ENCODE measurements at places on chromosomes 2 and 18.

DNA sequence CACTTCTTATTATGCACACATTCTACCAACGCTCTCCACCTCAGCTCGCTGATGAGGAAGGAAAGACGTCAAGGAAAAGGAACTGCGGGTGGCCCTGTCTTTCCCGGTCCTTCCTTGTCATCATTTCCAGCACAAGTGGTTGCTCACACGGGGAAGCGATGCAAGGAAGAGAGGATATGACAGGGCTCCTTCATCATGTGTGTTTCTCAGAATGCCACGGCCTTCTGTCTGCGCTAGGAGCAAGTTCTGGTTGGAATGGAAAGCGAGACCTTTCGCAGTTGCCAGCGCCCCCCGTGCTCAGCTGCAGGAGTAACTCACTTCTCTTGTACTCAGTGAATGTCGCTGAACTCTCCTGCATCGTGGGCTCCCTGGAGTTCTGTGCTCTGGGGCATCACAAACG, 191.8 kb upstream of the GLI2 start:
- no peak for DNase-seq

DNA sequence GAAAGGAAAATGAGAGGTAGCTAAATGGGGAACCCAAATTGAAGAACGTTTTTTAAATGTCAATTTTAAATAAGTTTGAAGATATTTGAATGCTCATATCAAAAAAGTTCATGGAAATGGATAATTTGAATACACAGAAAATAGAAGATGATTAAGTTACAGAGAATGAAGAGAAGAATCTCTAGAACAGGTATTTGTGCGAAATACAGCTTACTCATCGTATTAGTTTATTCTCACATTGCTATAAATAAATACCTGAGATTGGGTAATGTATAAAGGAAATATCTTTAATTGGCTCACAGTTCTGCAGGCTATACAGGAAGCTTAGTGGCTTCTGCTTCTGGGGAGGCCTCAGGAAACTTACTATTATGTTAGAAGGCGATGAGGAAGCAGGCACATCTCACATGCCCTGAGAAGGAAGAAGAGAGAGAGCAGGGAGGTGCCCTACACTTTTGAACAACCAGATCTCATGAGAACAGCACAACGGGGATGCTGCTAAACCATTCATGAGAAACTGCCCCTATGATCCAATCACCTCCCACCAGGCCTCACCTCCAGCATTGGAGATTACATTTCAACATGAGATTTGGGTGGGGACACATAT, 89.7 kb upstream of the DTNA start:
- no peak for DNase-seq

- no peak for DNase-seq
These were observed 110.4 kb upstream of the VRK2 start for GRCh38 chr2:57936216-57936615.

DNA sequence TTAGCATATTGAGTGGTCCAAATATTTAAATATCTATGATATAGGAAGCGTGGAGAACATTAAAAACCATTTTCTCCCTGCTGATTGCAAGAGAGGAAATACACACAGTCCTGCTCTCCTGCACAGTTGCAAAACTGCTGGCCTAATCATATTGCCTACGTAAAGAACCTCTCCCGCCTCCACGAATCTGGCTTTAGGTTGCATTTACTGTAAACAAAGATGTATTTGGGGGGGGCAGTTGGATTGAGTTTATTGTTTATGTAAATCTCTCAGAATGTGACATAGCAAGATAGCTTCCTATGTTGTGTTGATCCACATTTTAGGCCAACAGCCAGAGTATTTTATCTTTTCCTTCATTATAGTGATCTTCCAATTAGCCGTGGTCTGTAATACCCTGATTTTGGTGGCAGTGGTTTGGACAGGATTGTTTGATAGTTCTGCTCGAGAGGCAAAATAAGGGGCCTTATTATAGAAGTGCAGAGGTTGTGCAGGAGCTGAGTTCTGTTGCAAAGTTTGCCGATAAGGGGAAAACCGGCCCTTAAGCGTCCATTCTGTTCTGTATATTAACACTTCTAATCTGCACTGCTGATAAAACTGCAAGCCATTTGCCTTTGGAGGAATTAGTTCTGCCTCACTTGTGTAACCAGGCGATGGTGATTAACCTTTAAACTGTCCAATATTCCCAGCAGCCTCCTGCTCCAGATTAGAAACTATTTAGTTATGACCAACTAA, 101.6 kb upstream of the SIX3 start:
- DNase-seq = no peak

GRCh38 chr2:29487967-29488555, 372.8 kb downstream of the CLIP4 start:
- DNase-seq = no peak

GRCh38 chr2:105498281-105498846, 99.5 kb upstream of the FHL2 start:
- DNase-seq = no peak

DNA sequence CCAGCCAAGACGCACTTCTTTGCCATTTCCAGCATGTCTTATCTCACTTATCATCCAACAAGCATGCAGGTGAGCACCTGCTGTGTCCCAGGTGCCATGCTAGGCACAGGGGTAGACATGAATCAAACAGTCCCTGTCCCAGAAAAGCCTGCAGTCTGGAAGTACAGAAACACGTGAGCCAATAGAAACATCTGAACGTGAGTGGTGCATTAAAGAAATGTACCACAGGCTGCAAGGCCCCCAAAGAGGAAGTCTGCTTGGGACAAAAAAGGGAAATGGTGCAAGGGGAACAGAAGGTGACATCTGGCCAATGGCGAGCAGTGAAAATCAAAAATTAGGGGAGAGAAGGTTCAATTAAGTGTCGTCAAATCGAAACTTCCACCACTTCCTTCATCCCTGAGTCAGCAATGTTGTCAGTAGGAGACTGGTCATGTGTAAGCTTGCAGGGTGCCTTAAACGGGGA, 17.6 kb upstream of the TMEM247 start:
- no peak for DNase-seq

DNA sequence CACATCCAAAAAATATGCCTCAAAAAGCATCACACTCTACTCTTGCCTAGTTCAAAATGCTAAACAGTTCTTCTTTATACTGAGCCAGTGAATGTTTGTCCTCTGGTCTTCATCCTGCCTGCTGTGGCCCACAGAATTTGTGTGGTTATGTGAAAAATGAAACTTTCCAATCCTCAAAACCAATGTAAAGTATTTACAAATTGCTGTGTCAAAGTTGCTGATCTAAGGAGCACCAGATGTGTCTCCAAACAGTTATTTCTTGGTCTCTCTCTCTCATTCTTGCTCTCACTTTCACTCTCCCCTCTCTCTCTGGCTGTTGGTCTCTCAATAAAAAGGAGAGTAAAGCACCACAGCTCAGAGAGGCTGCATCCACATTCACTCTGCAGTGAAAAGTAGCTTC, 23.0 kb downstream of the EPHA4 start:
- DNase-seq = no peak

- DNase-seq = no peak
These were observed 273.2 kb upstream of the RGPD4 start for GRCh38 chr2:107553539-107553938.

DNA sequence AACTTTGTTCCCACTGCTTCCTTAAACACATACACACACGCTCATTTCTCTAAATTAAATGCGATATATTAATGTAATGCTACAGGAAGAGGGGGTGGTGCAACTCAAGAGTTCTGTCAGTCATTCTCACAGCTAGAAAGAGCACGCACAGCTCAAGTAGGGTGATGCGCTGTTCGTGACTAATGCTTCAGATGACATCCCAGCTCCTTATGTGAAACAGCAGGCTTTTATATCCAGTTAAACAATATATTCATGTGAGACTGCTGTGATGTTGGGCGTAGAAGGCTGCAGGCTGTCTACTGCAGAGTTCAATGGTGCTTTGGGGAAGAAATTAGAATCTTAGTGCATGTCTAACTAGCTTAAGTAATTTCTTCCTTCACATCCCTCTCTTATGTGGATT, 912.6 kb upstream of the FSHR start:
- no peak for DNase-seq

GRCh38 chr2:55137024-55137958, 87.0 kb upstream of the RTN4 start:
- DNase-seq = no peak

GRCh38 chr2:109690822-109691541, 76.8 kb downstream of the SOWAHC start:
- no peak for DNase-seq

- DNase-seq = no peak
These were observed 1287.5 kb upstream of the NXPH2 start for GRCh38 chr2:140067661-140068060.

DNA sequence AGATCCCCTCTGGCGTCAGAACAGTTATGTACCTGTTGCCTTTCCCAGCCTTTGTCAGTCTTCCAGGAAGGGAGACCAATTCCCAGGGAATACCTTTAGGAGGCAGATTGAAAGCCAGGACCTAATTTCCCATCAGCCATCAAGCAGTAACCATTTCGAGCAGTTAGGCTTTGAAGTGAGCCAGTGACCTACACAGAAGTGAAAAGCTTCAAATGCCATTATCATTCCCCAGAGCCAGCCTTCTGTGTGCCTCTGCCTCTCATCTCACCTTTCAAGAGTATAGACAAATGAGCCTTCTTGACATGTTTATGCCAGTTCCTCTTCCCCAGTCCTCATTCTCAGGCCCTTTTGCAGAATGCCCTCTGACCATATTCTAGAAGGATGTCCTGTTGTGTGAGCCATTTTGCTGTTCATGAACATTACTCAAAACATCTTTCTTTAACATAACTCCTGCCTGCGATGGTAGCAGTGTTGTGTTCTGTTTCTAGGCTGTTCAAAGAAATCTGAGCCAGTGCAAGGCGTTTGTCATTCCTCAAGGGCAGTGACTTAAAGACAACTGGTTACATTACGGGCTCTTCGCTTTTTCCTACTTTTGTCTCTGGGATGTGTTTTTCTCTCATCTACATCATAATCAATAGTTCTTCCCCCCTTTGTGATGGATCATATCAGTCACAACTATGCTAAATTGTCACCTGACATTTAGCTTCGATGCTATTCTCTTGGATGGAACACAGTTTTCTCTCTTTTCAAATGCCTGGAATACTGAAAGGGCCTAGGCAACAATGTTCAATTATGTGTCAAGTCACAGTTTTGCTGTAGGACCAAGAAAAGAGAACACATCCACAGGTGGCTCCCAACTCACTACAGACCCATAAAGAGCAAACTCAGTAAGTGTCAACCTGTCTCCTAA, 138.6 kb downstream of the ALK start:
- DNase-seq = no peak

DNA sequence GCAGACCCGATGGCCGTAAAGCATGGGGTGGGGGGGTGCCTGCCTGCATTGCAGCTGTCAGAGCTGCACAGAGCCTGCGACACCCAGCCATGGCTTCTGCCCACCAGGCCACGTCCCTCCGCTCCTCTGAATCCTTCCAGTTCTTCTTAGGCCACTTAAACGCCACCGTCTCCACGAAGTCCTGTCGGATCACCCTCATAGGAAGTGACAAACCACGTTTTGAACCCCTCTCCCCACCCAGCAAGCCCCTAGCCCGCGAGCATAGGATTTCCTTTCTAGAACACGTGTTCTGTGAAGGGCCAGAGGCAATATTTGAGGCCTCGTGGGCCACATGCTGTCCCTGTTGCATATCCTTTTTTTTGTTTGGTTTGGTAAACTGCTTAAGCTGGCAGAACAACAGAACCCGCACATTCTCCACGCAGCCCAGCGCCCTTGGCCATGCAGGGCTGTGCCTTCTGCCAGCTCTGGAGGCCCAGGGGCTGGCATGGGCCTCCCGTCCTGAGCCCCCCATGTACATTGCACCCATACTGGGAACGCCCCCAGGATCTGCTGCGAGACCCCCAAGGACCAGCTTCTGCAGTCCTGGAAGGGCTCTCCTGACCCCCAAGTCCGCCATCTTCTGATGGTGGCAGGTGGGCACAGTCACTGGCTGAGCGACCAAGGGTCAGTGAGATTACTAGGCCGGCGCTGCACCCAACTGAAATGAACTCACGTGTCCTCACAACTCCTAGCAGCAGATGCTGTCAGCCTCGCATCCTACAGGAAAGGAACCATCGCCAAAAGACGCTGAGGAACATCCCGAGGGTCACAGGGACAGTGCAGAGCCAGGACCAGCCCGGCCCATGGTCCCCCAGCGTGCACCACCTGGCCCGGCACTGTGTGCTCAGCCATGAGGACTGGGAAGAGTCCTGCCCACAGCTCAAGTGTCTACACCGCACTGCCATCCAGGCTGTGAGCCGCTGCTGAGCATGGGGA, 35.1 kb downstream of the ADI1 start:
- no peak for DNase-seq

DNA sequence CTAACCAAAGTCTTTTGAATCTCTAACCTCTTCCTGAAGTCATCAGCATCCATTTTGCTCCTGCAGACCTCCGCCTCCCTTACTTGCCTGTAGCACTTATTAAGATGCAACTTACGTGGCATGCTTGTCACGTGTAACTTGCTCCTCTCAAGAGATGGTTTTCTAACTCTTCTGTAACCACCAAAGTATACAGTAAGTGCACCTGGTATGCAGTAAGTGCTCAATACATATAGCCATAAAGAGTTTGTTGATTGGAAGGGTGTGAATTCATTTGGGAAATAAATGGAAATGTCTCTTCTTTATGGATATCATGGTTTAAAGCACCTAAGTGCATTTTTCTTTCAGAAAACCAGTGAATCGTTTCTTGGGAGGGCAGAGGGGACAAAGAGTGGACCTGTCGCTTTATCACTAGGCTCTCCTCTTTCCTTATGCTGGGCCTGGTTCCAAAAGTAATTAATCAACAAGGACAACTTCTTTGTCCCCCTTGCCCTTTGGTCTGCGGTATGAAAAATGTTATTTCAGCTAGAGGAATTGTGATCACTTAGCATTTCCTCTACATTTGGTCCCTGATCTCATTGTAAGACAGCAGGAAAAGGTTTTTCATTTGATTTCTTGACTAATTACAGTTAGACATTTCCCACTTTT, 370.0 kb upstream of the SPRED2 start:
- DNase-seq = no peak

GRCh38 chr2:88658881-88659537, 31.7 kb upstream of the EIF2AK3 start:
- no peak for DNase-seq

DNA sequence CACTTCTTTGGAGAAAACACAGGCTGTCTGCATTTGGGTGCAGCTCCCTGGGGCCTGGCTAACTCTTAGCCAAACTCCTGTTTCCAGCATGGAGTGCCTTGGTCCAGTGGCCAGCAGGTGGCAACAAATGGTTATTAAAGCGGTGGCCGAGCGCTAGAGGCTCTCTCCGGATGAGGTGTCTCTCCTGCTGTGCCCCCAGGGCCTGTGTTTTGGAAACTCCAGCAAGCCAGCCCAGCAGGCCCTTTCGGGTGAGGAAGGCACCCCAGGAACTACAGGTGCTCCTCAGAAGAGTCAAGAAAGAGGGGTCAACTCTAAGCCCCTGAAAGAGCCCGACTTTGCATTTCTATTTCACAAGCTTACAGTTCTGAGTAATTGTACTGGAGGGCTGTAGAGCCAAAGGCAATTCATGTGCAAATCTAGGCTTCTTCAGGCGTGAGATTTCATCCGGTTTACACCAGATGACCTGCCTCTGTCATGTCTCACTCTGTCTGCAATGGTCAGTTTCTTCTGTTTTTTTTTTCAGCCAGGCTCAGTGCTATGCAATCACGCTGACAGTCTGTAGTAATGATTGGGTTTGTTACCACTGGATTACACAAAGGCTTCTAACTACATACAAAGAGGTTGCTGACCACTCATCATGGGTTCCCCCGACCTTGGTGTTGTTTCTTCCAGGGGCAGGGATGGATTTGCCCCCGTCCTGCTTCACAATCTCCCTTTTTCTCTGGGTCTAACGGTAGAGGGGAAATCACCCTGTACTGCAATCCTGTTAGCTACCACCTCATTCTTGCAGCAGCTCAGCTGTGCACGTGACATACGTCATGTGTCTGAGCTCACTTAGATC, 7.6 kb upstream of the CHRNA1 start:
- DNase-seq = peak; percentile 94

- DNase-seq = peak; percentile 92
These were observed 82.2 kb downstream of the ADD2 start for GRCh38 chr2:70685771-70686171.

Data from NCI-H82 (cell line).